ENCODE measurements at places on chromosomes 1 and 21.

DNA sequence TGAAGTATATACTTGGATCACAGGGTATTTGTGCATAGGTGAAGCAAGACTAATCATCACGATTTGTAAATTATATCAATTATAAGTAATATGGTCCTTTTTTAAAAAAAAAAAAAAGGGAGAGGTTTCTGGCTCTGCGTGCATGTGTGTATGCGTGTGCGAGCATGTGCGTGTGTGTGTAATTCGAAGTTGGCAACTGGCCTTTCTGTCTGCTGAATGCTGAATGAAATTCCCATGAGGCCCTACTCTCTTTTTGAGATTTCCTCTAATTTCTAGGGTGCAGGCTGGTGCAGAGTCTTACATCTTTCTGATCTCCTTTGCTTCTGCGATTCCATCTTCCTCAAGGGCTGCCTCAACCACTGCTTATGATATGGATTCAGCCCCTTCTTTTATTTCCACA lies 212.2 kb downstream of the URB2 start:
- no peaks in the 10 kb centered on the region for H3K36me3 ChIP-seq
- H3K4me1 ChIP-seq: no peaks in the 10 kb centered on the region
- peaks cover 18% of the 10 kb centered on the region for H3K27me3 ChIP-seq
- H3K4me3 ChIP-seq: no peak overlapping the region
- DNase-seq: no peak

- no peak overlapping the region for H3K27ac ChIP-seq
- DNase-seq: no peak
- peaks cover 12% of the 10 kb centered on the region for H3K27me3 ChIP-seq
- no peaks in the 10 kb centered on the region for H3K4me1 ChIP-seq
- H3K36me3 ChIP-seq: no peaks in the 10 kb centered on the region
Observed at GRCh38 chr1:156908955-156909354, 11.5 kb upstream of the LRRC71 start.

DNA sequence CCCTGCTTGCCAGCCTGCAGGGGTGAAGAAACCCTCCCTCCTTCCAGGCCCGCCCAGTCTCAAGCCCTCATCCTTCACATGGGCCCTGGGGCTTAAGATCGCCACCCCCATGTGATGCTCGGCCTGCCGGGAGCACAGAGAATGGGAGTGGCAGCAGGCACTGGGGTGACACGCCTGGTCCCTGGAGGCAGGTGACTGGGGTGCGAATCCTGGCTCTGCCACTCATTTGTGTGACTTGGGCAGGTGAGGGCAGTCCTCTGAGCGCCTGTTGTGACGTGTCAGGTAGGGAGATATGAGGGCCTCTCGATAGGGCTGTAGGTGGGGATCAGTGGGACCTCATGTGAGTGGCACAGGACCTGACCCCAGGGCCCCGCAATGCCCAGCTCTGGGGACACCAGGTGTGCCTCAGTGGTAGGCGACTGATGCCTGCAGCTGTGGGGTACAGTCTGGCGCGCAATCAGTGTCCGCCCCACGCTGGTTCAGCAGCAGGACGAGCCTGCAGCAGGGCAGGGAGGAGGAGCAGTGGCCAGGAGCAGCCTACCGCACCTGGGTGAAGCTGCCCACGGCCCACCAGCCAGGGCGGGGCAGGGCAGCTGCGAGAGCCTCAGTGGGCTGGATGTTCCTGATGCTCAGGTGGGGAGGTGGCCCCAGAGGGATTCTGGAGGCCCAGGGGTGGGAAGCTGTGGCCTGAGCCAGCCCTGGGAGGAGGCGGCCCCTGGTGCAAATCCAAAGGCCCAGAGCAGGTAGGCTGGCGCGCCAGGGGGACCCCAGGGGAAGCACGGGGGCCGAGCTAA lies 6.2 kb downstream of the SH2D5 start:
- H3K4me1 ChIP-seq: peaks cover 5% of the 10 kb centered on the region
- DNase-seq: no peak
- no peak overlapping the region for H3K4me3 ChIP-seq
- no peaks in the 10 kb centered on the region for H3K36me3 ChIP-seq

DNA sequence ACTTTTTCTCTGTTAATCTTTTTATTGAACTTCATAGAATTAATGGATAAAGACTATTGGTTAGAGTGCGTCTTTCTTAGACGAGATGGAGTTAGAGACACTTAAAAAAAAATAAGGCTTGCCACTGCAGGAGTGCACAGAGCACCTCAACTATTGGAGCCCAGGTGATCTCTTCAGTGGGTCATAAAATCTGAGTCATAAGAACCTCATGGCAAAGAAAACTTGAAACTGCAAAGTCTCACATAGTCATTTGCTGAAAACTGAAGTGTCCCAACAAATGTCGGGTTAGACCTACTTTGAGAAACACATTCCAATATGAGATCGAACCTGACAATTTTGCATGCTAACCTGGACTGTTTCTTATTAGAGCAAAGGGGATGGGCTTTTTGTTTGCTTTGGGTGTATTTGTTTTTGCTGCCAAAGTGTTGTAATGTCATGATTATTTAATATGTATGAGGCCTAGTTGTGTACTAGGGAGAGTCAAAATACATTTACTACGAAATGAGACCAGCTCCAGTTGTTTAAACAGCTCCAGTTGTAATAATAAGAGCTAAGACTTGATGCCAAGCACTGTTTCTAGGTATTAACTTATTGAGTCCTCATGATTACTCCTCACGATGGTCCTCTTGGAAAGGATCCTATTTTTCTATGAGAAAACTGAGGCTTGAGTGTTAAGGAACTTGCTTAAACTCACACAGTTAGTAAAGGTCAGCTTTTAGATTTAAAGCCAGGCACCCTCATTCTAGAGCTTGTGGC lies 65.1 kb downstream of the DDR2 start:
- no peak overlapping the region for H3K4me3 ChIP-seq
- no peak overlapping the region for H3K27ac ChIP-seq
- peaks cover 11% of the 10 kb centered on the region for H3K27me3 ChIP-seq
- H3K4me1 ChIP-seq: no peaks in the 10 kb centered on the region
- H3K36me3 ChIP-seq: no peaks in the 10 kb centered on the region

- H3K4me3 ChIP-seq: no peak overlapping the region
- H3K27me3 ChIP-seq: no peaks in the 10 kb centered on the region
- no peak for DNase-seq
- no peak overlapping the region for H3K27ac ChIP-seq
- H3K36me3 ChIP-seq: no peaks in the 10 kb centered on the region
Observed at GRCh38 chr1:63693944-63694571, 79.8 kb upstream of the ROR1 start.
